ENCODE measurements at places on chromosomes 12 and 14.

DNA sequence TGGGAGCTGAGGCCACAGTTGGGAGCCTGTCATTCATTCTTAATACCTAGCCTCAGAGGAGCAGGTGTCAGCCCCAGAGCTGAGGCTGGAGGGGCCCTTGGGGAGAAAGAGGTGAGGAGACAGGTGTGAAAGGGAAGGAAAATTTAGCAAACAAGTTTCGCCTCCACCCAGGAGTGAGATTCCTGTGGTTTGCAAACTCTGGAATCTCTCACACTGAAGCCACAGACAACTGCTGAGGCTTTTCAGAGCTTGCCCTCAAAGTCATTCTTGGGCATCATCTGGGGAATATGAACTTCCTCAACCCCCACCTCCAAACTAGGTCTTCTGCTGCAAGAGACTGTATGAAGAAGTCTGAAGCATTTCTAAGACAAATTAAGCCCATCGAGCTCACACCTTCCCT is 589.5 kb upstream of the TBX3 start:
- DNase-seq = no peak

DNA sequence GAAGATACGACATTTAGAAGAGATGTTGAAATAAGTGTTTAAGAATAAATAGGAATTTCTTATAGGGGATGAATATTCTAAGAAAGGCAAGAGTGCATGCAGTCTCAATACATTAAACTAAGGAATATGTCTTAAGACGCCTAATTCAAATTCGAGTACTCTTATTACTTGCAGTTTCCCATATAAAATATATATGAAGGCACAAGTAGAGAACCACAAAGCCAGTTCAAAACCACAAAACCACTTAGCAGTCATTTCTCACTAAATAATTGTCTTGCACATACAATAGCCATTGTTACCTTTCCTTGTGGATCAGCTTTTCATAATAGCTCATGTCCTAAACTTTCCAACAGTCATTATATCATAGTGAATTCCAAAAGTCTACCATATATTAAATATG is 91.0 kb upstream of the MON2 start:
- DNase-seq = no peak

GRCh38 chr14:81170829-81171195 is 49.9 kb downstream of the GTF2A1 start:
- no peak for DNase-seq

- DNase-seq = no peak
These were observed 71.6 kb upstream of the CMKLR1 start for GRCh38 chr12:108410689-108411088.

GRCh38 chr12:52191841-52192791 is at the start of gene KRT80:
KRT80 (minus strand) TSS chr12:52192014; CDS start chr12:52191902, 112 bp downstream.
- DNase-seq = no peak

- DNase-seq = no peak
These were observed 114.8 kb downstream of the PLXNC1 start for GRCh38 chr12:94263011-94263811.

DNA sequence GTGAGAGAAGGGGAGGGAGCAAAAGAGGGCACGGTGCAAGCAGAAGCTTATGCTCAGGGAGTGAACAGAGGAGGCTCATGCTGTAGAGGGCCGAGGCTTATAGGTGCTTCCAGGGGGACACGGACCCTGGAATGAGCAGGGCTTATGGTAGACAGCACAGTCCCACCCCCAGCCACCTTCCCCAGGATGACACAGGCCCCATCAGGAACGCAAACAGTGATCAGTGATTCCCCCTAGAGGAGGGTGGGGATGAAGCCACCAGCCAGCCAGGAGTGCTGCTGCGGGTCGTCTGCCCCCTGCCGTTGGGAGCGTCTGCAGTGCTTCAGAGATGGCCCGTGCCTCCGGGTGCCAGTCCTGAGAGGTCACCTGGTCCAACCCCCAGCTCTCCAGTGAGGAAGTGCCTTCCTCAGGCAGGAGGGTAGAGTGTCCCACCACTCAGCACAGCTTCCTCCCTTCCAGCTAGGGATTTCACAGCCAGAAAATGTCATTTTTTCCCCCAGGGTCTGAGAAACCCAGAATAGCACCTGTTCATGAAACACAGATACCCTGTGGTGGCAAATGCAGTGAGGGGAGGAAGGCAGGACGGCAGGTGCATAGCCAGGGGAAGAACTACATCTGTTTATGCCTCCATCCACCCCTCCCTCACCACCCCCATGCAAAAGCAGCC is 60.7 kb downstream of the SLC6A12 start:
- peak; percentile 33 for DNase-seq

DNA sequence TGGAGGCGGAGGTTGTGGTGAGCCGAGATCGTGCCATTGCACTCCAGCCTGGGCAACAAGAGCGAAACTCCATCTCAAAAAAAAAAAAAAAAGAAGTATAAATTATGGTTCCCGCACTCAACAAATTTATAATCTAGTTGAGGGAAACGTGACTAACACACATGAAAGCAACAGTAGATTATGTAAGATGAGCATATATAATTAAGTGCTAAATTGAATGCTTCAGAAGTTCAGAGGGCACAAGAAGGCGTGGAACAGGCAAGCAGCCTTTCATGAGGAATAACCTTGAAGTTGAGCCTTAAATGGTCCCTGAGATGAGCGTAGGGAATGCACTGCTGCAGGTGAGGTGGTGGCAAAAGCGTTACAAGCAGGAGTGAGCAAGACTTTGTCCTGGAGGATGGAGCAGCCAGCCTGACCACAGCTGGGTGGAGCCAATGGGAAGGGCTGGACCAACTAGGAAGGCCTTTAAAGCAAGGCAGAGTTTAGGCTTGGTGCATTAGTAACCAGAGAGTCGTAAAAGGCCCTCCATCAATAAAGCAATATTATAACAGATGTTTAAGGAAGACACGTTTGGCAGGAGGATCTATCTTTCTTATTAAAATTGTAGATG is 30.6 kb upstream of the TUBA1A start:
- no peak for DNase-seq

GRCh38 chr14:20657216-20658211 is 16.0 kb upstream of the OR6S1 start:
- DNase-seq = no peak

DNA sequence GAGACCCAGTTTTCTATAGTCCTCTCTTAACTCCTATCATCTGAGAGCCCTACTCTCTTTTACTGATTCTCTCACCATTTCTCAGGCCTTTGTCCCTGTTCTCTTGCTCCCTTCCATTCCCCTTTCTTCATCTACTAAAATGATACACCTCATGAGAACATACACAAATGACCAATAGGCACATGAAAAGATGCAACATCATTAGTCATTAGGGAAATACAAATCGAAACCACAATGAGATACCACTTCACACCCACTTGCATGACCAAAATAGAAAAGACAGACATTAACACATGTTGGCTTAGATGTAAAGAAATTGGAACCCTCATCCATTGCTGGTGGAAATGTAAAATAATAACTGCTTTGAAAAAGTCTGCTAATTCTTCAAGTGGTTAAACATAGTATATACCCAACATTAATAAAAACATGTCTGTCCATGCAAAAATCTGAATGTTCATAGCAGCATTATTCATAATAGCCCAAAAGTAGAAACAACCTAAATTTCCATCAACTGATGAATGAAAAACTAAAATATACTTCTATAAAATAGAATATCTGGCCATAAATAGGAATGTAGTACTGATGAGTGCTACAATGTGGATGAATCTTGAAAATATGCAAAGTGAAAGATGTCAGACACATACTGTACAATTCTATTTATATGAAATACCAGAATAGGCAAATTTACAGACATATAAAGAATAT is 66.0 kb downstream of the DENND5B start:
- DNase-seq = peak; percentile 4

DNA sequence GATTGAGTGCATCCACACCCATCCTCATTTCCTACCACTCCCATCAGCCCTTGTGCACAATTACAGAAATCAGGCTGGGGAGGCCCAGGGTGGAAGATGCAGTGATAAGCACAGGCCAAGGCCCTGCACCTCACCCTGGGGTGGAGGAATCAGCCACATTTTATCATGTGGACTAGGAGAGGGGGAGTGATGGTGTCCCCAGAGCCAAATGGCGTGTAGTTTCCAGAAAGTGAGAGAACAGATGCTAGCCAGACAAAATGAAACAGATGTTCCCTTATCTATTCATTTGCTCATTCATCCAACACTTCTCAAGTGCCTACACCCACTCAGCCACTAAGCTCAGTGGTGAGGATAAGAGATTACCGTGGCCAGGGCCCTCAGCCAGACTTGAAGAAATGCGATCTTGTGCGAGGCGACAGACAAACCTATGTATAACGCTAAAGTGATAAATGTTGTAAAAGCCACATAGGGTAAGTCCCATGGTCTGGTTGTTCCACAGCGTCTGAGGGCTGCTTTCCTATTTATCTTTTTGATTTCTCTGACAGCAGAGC is 93.6 kb downstream of the STAB2 start:
- DNase-seq = no peak

GRCh38 chr14:74290415-74290814 is 12.3 kb downstream of the ABCD4 start:
- DNase-seq = no peak

GRCh38 chr12:114090211-114090610 is 124.1 kb upstream of the RBM19 start:
- no peak for DNase-seq

GRCh38 chr12:114661245-114661644 is 22.7 kb downstream of the TBX3 start:
- no peak for DNase-seq

DNA sequence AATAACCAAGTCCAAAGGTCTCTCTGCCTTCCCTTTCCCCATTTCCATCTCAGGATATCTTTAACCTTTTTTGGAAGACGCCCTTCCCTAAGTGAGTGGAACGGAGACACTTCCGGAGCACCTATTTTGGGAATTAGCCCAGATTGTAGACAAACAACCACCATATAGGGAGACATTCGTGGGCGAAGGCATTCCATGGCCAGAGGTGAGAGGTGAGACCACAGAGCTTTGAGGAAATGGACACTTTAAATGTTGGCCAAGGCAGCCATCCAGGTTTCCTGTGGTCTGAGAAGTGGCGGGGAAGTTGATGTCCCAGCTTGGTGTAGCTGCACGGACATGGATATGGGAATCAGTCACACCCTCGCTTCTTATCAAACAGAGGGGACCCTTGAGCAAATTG is 69.4 kb upstream of the BDKRB2 start:
- no peak for DNase-seq

DNA sequence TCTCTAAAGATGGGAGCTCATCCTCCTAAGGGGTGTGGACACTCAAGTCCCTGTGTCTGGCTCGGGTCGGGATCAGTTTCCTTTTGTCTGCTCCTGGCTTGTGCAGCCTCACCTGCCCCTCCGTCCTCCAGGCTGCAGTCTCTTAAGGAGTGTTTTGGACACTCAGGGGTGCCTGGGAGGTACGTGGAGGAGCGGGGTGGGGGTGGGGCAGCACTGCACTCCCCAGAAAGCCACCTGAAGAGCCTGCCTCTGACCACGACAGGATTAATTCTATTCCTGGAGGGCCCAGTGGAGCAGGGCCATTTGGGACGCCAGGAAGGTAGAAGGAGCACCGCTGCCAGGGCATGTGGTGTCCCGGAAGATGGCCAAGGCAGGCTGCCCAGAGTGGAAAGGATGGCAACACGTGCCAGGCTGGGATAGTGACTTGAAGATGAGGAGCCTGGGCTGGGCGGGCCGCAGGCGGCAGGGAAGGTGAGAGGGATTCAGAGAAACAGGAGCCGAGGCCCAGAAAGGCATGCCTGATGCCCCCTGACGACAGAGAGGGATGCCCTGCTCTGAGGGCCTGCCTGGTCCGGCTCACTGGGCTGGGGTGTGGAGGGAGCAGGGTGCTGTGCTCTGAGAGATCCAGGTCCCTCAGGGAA is 14.8 kb upstream of the LRTM2 start:
- no peak for DNase-seq

DNA sequence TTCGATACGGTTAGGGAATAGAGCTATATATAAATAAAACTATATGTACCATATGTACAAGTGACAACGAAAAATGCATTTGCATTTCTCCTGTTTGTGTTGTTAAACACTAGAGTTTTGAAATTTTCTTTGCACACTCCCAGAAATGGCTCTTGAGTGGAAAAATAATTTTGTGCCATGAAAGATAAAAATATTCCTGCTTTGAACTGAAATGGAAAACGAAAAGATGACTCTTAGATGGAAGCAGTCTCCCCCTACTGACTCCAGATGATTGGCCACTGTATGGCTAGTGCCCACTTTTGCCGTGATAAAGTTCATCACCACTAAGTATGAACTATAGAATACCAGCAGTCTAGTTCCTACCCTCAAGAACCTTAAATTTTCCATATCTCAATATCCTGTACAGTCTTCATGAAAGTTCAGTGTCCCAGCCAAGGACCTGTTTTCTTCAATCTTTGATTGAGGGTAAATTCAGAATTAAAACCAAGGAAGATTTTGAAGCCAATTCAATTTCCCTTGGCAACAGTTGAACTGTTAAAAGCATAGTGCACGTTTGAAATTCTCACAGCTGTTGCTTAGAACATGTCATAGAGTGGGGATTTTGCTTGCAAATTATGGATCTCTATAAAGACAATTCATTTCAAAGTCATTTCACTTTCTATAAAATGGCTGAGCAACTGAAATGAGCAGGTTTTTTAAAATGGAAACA is 1.6 kb upstream of the PPP2R5E start:
- no peak for DNase-seq

GRCh38 chr14:90382491-90383125 is 14.2 kb upstream of the CALM1 start:
- DNase-seq = no peak

DNA sequence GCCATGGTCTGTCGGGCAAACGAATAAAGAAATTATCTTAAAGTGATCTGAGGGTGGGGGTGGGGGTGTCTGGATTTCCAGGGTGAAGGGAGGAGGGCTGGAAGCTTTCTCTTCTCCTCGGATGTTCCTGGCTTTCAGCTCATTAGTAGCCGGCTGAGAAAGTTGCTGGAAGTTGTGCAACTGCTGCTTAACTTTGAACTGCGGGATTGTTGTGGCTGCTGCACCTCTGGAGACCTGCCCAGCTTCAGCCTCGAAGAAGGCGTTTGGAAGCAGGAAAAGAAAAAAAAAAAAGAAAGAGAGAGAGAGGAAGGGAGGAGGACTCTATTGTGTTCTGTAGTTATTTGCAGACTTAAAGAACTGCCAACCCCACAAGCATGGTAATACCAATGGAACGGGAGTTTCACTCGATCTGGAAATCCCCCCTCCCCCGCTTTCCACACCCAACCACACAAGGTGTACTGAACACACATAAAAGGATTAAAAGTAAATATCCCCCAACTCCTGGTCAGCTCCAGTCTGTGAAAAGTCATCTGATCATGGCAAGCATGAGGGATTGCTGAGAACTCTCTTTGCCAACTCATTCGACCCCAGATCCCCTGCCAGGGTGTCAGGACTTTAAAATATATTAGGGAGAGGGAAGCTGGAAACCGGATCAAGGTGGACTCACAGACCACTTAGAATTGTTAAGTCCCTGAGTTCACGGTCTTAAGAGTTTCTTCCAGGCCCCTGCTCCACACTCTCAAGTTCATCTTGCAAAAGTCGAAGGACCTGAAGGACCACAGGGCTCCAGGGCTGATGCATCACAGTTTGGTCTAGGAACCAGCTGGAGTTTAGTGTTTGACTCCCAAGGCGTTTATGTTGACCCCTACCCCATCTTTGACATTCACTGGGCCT is at the start of gene RASSF9:
TSS of gene RASSF9 (minus strand) at position 213 of the 894 bp plus-strand sequence. CDS start at position 5, 208 bp downstream.
- DNase-seq = no peak
